ENCODE measurements at places on chromosomes 7 and 10.
A peak's percentile ranks its signal among the peaks of the same experiment; 100 is the strongest.

- no peak for DNase-seq
Observed at GRCh38 chr10:130067893-130068292, 42.7 kb downstream of the C10orf143 start.

DNA sequence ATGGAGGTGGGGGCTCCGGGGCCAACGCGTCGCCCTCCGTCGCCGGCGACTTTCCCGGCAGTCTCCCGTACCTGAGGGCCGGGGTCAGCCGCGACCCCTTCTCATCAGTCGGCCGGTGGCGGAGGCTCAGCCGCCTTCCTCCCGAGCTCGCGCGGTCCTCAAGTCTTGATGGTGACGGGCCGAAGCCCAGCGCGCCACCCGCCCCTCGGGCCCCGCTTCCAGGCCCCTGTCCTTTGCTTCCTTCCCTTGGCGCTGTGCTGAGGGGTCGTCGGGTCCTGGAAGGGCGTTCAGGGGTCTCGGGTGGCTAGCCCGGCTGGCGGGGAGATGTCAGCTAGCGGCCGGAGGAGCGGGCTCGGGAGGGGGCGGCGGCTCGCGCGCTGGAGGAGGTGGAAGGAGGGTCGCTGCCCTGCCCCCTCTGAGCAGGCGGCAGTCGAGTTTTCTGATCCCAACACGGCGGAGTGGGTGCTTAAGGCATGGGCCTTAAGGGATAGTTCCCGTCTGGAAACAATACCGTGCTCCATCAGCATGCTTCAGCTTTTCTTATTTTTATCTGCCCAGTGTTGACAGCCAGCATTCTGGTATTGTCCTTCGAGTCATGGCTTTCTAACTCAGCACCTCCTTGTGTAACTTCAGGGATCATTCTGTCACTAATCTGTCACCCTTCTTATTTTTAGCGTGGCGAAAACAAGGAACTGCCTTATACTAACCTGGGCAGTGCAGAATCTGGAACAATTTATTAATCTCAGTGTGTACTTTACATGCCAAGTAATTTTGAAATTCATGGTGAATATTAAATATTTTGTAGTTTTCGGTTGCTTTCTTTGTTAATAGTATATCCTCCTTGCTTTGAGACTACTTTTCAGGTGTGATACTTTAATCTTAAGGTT is 748 bp downstream of the PHTF2 start:
- DNase-seq, result peak; percentile 24

- DNase-seq, result no peak
Observed at GRCh38 chr7:50595491-50596102, 30.4 kb upstream of the DDC start.

GRCh38 chr10:67521546-67521945 is 174.4 kb downstream of the CTNNA3 start:
- no peak for DNase-seq

DNA sequence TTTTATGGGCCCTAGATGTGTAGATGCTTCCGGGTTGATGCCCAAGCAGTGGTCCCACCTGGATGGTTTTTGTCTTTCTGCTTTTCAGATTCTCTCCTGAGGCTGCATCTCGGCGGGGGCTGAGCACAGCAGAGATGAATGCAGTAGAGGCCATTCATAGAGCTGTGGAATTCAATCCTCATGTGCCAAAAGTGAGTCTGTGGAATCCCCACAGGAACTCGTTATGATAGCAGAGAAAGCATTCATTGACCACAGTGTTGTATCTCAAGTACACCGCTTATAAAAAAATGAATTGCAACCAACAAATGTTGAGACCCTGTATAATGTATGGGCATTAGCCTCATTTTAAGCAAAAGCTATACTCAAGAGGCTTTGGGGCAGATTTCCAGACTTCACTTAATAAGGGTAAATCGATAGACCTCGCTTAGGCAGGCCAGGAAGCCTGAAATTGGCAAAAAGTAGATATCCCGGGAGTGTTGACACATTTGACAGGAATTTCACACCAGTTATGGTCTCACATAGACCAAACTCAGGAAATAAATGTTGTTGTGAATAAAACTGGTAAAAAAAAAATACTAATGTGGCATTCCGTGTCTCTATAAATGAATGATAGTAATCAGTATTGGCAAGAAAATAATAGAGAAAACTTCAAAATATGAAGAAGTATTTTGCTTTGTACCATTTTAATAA is 132.0 kb downstream of the WNT2 start:
- DNase-seq, result no peak

DNA sequence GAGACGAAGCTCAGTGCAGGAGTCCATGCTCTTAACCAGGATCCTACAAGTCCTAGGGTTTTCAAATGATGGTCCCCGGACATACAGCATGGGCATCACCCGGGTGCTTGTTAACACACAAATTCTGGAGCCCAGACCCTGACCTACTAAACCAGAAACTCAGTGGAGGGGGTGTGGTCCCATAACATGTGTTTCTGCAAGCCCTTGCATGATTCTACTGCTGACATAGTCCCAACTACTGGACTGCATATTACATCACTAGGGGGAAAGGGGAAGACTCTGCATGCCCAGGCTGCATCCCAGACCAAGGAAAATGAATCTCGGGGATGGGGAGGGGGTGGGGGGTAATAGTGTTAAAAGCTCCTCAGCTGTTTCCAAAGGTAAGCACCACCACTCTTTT is 40.3 kb downstream of the GRB10 start:
- DNase-seq, result no peak

DNA sequence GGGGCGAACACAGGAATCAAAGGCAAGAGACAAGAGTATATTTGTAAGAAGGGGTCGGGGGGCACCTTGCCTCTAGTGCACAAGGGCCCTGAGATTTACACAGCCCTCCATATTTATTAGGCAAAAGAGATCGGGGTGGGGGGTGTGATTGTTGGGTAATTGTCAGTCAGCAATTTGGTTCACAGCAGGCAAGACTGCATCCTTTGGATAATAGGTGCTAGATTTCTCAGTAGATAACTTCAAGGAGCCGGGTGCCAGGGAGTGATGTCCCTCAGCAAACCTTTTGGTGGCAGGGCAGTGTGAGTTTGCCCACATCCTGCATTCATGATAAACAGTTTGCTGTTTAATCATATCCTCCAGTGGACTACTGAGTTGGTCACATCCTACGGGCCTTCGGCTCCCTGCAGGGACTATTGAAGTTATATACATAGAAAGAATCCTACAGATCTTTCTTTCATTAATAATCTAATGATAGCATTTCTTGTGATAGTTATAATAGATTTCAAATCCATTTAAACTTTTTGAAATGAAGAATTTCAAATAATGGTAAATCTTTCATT is 178.5 kb downstream of the GNAI1 start:
- DNase-seq, result no peak

GRCh38 chr7:101681170-101682007 is 52.3 kb upstream of the MYL10 start:
- DNase-seq, result no peak

GRCh38 chr7:93836116-93836515 is 54.4 kb downstream of the TFPI2 start:
- DNase-seq, result no peak

DNA sequence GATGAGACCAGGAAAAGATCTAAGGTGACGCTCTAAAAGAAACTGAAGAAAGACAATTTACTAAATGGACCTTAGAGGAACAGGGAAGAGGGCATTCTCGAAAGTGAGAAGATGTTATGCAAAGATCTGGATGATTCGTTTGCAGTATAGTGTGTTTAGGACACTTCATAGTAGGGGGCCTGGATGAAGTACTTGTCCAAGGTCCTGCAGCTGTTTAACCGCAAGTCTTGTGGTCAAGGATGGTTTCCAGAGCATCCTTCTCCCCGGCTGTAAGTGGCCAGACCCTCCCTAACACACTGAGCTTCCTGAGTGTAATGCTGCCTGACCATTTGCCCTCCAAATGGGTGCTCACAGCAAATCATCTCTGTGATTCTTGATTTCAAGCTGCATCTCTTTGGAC is 101.6 kb downstream of the XPNPEP1 start:
- no peak for DNase-seq

- no peak for DNase-seq
Observed at GRCh38 chr10:61705022-61705613, 42.4 kb downstream of the CABCOCO1 start.

- DNase-seq, result no peak
Observed at GRCh38 chr7:33578166-33578565, 327.2 kb upstream of the BMPER start.

GRCh38 chr7:157991351-157991750 is 596.3 kb downstream of the PTPRN2 start:
- no peak for DNase-seq

GRCh38 chr10:129950676-129951075 is 13.4 kb downstream of the EBF3 start:
- DNase-seq, result no peak

GRCh38 chr10:120260456-120260855 is 196.6 kb upstream of the PLPP4 start:
- DNase-seq, result no peak

DNA sequence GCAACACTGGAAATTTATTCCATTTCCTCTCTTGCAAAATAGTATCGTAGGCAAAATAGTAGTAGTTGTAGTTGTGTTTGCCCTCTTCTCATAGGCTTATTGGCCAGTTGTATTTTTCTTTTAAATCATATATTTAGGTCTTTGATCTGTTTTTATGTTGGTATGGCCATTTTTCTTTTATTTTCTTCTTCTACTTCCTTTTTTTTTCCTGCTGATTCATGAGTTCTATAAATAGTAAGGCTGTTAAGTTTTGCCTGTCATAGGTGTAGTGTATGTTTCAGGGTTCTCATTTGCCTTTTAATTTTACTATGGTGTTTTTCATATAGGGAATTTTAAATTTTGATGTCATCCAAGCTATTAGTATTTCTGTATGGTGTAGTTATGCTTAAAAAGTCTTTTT is 25.4 kb upstream of the MRC1 start:
- DNase-seq, result no peak

DNA sequence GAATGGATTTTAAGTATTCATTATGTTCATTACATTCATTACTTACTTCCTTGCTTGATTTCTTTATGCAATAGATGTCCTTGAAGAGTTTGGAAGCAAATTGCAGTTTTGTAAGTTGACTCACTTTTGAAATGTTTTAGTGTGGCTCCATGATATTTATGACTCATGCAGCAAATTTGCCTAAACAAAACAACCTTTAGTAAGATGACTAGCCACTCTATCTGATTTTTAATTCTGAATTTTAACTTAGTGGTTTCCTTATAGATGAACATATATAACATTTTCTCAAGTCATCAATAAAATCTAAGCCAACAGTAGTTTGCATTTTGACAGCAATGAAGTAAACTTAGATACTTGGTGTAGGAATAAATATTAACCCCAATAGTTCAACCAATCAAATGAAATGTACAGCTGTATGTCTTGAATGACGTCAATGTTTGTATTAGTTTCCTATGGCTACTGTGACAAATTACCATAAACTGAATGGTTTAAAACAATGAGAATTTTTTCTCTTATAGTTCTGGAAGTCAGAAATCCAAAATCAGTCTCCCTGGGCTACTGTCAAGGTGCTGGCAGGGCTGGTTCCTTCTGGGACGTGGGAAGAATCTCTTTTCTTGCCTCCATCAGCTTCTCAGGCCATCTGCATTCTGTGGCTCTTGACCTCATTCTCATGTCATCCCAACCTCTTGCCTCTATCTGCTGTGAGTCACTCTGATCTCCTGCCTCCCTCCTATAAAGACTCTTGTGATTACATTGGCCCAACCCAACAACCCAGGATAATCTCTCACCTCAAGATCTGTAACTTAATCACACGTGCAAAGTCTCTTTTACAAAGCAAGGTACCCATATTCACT is 73.4 kb downstream of the AHR start:
- no peak for DNase-seq

DNA sequence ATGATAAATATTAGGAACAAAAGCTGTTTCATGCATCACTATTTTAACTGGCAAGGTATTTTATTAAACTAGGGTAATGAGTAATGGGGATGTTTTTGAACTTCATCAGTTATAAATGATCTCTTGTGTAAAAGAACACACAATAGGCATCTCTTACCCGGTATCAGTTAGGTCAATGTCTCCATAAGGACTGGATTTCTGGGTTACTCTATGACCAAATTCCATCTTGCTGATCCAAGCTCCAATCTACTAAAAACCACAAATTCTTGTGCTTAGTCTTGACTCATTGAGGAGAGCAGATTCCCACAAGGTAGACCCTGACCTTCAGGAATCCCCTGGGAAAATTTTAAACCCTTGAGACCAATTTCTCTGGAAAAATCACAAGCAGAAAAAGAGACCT is 1167.7 kb downstream of the XPNPEP1 start:
- no peak for DNase-seq

DNA sequence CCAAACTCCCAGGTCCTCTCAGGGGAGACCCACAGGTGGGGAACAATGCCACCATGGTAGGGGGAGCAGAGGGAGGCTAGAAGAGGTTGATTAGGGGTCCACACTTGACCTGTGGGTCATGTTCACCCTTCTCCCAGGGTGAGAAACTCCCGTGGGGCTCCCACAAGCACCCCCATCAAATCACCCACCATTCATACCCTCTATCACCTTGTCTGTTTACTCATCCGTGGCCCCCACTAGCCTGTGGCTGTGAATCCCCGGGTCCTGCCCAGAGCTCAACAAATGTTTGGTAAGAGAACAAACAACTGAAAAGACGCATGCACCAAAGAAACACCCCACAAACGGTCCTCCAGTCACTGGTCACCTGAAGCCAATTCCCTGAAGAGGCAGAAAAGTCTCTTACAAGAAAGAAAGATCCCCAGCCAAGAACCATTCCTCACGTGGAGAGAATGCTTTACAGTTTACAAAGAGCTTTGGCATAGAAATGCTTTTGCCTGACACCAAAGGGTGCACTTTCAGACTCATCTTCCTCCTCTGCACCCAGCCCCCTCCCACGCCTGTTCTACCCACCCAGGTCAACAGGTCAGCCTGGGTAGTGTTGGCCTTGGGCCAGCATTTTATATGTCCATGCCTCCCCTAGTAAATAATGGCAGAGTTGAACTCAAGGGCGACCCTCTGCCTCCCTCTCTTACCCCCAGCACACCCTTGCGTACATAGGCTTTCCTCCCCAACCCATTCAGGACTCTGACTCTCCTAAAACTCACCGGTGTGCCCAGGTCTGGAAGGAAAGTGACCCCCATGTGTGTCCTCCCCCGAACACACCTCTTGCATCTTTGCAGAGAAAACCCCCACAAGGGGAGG is 1.9 kb downstream of the ZCCHC24 start:
- no peak for DNase-seq

DNA sequence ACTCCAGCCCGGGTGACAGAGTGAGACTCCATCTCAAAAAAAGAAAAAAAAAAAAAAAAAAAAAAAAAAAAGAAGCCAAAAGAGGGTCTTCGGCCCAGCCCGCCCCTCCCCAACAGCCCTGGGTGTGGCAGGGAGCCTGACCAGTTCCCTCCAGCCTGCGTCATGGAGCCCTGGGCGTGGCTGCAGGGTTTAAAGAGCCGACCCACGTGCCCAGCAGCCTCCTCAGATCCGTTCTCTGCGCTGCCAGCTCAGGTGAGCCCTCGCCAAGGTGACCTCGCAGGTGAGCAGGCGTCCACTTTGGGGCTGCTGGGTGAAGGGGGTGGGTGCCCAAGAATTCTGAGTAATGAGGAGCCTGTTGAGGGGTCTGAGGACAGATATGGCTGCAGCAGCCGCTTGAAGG is at the start of gene FXYD4:
TSS of gene FXYD4 (plus strand) at position 219 of the 400 bp plus-strand sequence. CDS start 2,111 bp downstream, outside the sequence.
- DNase-seq, result no peak

GRCh38 chr7:12107841-12108254 is 103.2 kb upstream of the TMEM106B start:
- DNase-seq, result no peak

- no peak for DNase-seq
Observed at GRCh38 chr10:4766454-4766853, 59.6 kb upstream of the AKR1E2 start.

Data from SIG-M5 (cell line).